Occipital lobe (tissue), 3 donors: ENCODE measurements at places on chromosomes 7 and 10.

DNA sequence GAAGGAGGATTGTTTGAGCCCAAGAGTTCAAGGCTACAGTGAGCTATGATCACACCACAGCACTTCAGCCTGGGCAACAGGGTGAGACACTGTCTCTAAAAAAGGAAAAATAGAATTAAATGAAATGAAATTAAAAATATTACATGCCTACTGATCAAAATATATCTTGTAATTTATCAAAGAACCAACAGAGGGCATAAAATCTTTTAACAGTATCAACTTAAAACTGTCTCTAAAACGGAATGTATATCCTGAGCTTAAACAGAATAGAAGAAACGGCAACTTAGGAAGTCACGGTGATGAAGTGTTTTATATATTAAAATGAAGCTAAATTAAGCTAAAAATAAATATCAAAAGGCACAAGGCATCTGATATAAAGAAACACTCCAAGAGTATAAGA lies 78.8 kb downstream of the MTPAP start:
- DNase-seq, result no peak

DNA sequence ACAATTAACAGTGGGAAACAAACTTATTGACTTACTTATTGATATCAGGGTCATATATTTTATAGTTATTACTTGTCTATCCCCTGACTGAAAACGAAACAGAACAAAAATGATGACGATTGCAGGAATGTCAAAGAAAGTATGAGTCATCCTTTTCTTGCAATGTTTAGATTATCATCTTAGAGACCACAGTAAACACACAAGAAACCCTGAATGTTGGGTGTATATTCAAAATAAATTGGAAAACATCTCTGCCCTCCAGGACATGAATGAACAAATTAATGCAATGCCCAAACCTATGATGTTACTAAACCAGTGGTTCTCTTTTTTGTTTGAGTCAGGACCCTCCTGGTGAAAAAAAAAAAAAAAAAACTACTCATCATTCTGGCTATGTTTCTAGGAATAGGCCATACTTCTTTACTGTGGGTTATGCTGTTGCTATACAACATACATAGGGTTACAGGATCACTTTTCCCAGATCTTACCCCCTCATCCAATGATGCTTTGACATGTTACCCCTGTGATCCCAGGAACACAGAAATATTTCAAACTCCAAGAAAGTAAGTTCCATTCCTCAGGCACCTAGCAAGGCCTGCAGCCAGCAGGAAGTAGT lies 623.4 kb upstream of the IGFBP3 start:
- no peak for DNase-seq

- DNase-seq, result no peak
Measured at GRCh38 chr10:10044922-10045764, 972.5 kb upstream of the CELF2 start.

- no peak for DNase-seq
Measured at GRCh38 chr7:113622796-113623195, 296.0 kb downstream of the PPP1R3A start.

DNA sequence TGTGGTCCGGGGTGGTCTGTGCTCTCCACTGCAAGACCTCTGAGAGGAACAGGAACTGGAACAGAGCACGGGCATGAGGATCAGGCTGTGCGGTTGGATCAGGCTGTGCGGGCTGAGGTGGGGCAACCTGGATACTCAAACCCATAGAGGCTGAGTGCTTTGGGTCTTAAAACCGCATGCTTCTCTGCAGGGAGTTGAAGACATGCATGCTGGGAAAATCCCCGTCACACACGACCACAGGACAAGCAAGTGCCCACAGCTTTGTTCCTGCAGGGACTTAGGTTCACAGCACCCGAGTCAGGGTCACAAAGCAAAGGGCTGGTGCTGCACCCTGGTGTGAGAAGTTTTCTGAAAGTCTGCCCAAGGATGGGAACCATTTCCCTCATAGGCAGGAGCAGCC lies 221.2 kb downstream of the ZMYND11 start:
- no peak for DNase-seq

- DNase-seq, result no peak
Measured at GRCh38 chr10:11776080-11776479, 33.9 kb downstream of the ECHDC3 start.

GRCh38 chr7:139619367-139619657 lies 95.8 kb downstream of the CLEC2L start:
- DNase-seq, result no peak

DNA sequence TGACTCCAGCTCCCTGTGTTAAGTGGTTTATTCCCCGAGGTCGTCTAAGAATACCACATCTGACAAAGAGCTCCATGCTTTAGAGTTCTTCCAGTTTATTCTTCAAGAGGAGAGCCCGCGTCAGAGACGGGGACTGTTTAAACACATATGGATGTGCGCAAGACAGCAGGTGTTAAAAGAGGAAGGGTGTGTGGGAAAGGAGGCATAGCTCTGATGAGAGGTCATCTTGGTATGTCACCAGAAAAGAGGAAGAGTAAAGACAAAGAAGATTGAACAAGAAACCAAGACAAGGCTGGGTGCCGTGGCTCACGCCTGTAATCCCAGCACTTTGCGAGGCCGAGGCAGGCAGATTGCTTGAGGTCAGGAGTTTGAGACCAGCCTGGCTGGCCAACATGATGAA lies 258.7 kb downstream of the CCDC3 start:
- no peak for DNase-seq

DNA sequence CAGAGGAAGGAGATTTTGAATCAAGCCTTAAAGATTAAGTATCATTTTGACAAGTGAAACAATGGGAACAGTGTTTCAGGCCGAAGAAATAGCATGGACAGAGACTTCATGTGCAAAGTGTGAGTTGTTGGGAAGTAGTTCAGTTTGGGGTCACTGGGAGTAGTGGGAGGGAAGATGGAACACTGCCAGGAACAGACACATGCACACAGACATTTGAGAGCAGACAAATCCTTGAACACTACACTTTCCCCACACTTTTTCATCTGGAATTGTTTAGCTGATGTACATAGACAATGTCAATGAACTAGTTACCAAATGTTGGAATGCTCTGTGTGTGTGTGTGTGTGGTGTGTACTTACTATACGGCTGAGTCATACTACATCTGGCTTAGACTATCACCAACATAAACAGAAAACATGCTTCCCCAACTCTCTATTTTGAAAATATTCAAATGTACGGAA lies 52.4 kb upstream of the LRRC17 start:
- DNase-seq, result no peak

GRCh38 chr7:73828107-73828803 lies 2.5 kb upstream of the CLDN4 start:
- no peak for DNase-seq

DNA sequence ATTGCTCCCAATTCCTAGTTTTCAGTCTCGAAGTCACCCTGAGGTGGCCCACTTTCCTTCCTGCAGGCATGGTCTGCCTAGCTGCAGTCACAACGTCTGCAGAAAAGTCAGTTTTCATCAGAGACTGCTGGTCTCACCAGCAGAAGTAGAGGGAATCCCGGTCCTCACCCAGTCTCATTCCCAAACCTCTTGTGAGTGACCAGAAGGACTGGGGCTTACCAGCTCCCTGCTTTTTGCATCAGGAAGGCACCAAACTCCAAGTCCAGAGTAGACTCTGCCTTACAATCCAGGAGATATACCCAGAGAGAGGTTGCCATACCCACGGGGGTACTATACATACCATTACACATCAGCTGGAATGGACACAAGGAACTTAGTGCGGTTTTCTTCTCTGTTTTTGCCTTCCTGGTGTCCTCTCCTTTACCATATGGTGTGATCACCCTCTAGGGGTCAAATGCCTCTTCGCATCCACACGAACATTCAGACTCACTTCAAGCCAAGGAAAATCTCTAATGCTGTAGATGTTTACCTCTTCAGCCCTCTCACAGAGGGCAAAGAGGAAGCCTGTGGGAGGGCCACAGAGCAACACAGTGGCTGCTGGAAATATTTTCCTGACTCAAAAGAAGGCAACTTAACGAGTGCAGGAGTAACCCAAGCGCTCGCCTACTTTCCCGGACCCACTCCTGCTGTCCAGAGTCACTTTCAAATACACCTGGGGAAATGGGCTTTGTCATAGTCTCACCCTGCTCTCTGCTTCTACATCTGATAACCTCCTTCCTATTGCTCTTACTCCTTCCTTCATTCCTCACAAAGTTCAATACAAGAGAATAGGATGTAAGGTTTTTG lies 220.9 kb downstream of the C7orf25 start:
- DNase-seq, result no peak

- no peak for DNase-seq
Measured at GRCh38 chr7:1562597-1563051, 6.6 kb upstream of the TMEM184A start.

GRCh38 chr7:156386097-156386496 lies 254.5 kb upstream of the RNF32 start:
- no peak for DNase-seq

GRCh38 chr10:114631666-114632417 lies 26.2 kb downstream of the ABLIM1 start:
- DNase-seq, result no peak

DNA sequence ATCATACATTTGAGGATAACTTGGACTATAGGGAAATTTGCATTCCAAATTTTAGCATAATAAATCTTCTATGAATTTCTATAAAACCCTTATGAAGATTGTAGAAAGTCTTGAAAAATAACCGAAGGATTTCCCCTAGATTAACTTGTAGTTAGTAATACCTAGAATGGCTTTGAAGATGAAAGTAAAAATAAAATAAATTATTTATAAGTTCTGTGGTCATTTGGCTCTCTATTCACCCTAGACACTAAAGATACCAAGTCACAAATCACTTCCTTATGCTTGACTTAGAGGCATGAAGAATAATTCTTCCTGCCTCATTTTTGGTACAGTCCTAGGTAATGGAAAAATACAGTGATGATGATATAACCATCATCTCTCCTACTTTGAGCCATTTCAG lies 79.3 kb downstream of the CSTF2T start:
- DNase-seq, result no peak

DNA sequence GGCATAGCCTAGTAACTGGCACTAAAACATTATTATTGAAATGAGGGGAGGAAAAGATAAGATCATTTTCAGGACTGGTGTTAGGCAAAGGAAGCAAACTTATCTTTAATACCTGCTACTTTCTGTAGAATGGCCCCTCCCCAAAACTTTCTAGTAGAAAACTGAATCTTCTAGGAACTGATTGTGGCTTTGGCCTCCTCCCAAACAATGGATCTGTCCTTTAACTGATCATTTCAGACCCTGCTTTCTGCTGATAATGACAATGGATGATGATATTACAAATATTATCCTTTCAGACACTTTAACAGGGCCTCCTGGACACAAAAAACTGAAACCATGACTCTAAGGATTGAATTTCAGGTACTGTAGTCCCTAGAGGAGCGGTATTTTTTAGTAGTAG lies 55.1 kb downstream of the EZH2 start:
- DNase-seq, result no peak

- no peak for DNase-seq
Measured at GRCh38 chr10:120555436-120555835, 98.4 kb downstream of the PLPP4 start.

DNA sequence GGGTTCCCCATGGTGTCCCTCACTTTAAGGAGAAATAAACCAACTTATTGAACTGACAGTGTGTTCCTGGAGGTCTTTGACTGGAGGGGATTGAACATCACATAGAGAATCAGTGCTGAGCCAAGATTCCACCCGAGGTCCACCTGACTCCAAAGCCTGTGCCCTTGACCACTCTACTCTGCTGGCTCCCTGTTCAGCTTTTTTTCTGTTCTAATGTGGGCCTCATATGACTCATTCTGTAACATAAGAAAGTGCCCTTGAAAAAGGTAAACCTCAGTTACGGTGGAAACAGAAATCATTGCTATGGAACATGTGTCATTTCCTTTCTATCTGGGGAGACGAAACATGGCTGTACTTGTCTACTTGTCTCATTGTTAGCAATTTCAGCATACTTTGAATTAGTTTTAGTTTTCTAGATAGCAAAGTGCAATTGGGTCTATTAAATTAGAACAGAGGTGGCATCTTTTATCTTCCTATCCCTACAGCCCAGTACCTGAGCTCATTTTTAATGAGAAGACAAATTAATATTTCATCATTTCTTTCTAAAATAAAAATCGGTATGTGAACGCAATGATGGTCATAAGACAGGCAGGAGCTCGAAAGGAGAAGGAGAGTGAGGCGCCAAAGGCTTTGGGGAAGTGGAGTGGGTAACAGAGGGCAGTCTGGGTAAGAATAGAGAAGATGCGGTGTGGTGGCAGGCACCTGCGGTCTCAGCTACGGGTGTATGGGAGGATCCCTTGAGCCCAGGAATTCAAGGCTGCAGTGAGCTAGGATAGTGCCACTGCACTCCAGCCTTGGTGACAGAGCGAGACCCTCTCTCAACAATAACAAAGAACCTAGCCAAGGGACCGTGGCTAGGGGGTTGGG lies 1.5 kb downstream of the GSDME start:
- no peak for DNase-seq

DNA sequence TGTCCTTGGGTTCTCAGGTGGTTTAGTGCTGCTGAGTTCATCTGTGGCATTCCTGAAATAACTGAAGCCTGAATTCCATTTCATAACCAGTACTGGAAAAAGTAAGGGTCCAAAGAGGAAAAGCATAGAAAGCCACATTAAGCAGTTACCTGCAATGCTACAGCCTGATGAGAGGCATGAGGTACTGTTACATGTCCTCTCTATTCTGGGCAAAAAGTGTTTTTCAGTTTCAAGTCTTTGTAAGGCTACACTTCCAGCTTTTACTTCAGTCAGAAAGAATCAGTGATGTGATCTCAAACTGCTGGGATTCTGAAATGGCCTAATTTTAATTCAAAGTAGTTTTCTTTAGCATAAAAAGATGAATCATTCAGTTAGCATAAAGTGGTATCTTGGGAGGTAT lies 369.5 kb downstream of the PHF14 start:
- no peak for DNase-seq

GRCh38 chr10:95550073-95550672 lies 11.0 kb downstream of the SORBS1 start:
- no peak for DNase-seq

DNA sequence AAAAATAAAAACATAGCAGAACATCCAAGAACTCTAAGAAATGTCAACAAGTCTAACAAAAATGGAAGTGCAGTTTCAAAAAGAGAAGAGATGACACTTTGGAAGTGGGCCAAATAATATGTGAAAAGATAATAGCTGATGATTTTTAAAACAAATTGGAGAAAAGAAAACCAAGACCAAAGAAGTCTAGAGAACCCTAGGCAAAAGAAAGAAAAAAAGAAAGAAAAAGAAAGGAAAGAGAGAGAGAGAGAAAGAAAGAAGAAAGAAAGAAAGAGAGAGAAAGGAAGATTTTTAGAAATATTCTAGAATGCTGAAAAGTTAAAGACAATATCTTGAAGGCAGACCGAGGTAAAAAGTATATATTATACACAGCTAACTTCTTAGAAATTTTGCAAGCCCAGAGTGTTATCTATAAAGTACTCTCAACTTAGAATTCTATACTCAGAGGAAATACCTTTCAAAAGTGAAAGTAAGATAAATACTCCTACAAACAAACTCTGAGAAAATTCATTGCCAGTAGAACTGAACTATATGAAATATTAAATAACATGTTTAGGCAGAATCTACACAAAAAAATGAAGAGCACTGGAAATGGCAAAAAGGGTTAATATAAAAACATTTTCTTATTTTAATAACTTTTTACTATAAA lies 138.7 kb upstream of the SMIM30 start:
- DNase-seq, result no peak
